ENCODE measurements at places on chromosomes 6 and 20.

DNA sequence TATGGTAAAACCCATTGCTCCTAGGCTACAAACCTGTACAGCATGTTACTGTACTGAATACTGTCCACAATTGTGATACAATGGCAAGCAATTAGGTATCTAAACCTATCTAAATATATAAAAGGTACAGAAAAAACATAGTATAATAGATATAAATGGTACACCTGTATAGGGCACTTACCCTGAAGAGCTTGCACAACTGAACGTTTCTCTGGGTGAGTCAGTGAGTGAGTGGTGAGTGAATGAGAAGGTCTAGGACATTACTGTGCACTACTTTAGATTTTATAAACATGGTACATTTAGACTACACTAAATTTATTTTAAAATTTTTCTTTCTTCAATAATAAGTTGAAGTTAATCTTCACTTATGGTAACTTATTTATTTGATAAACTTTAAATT, 119.9 kb upstream of the CEP85L start:
- no peak for DNase-seq

GRCh38 chr6:93017213-93017612, 402.1 kb downstream of the EPHA7 start:
- DNase-seq, result no peak

DNA sequence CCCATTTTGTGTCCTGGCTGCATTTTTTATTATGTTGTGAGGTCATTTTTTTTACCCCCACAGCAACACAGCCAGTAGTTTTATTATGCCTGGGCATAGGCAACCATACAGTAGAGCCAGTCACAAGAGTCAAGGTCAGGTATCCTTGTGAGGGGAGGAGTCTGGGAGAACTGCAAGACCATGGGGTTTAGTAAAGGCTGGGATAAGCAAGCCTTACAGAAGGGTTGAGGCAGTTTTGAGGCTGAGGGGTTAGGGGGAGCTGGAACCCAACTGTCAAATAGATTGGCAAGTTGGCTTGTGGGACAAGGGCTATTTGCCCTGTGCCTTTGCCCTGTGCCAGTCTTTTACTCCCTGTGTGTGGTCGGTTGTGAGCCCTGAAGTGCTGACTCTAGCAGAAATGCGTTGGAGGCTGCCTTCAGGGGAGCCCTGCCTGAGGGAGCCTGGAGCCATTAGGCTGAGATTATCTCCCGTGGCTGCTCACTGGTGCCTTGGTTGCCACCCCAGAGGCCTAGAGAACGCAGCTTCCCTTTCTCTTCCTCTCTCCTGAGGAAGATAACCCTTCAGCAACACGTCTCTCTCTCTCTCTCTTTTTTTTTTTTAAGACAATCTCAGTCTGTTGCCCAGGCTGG, 31.1 kb downstream of the RALY start:
- no peak for DNase-seq

DNA sequence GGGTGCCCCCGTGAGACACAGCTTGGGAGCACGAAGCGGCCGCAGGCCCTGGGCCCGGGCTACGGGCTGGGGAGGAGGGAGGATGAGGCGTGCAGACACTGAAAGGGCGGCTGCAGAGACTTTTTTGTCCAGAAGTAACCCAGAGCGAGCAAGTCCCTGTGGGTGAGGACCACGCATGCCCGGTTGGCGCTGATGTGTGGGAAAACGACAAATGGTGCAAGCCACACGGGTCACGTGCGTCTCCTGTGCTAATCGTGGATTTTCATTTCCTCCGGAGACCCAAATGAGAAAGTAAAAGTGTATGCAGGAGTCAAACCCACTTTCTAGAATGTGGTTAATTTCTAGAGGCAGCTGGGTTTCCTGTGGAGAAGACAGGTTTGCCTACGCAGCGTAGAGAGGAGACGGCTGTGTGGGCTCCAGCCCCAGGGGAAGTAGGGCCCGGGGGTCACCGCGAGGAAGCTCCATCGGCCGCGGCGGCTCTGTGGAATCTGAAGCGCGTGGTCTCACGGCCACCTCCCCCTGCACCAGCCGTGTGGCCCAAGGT, 19.0 kb downstream of the DLL1 start:
- peak; percentile 73 for DNase-seq

Measured in activated T-cell treated with anti-CD3 and anti-CD28 coated beads, Interleukin-2, amount 50 U/mL, for 48 hours (primary cell).